ENCODE measurements at places on chromosomes 2 and 18.

GRCh38 chr2:32937602-32938448 is 8.9 kb upstream of the LTBP1 start:
- DNase-seq: no peak

DNA sequence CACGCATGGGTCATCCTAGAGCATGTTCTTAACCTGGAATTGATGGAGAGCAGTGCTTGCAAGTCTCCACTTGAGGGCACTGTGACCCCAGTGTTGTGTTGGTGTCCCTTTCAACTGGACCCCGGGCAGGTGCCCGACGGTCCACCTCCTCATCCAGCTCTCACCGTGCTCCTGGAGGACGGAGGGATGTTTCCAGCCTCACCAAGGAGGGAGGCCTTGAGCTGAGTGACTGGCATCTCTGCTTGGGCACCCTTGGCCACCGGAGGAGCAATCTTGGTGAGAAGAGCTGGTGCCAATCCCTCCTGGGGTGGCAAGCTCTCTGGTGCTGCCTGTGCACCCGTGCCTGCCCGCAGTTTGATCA is 45.4 kb upstream of the ASB18 start:
- no peak for DNase-seq

GRCh38 chr18:60910534-60910933 is 422.7 kb upstream of the CDH20 start:
- no peak for DNase-seq

GRCh38 chr2:164510895-164511294 is 110.4 kb downstream of the GRB14 start:
- no peak for DNase-seq

DNA sequence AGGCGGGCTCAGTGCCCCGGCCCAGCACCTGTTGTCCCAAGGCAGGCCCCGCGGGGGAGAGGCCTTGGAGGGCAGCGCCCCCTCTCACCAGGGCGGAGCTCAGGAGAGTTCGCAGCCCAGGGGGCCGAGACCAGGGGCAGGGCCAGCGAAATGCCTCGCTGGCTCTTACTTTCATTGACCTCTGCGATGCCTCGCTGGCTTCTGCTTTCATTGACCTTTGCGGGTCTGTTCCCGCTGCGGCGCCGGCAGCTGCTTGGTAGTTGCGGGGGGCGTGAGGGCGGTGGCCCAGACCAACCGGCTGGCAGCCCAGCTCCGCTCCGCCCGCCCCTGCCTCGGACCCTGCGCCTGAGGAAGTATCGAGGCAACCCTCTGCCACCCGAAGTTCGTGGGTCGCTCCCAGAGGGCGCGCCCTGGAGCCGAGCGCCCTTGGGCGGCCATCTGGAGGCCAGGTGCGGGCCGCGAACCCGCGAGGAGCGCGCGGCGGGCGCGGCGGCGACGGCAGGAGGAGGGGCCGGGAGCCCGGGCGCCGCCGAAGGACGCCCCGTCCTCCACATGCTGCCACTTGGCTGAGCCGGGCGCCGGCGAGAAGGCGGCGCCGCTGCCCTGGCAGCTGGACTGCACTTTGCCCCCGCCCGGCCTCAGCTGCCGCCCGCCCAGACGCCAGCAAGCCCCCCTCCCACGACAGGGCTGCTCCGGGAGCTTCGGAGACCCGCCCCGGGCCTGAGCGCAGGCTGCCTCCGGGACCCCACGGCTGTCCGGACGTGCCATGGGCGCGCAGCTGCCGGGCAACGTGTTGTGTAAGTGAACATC is 118.0 kb upstream of the MSTN start:
- DNase-seq: no peak

DNA sequence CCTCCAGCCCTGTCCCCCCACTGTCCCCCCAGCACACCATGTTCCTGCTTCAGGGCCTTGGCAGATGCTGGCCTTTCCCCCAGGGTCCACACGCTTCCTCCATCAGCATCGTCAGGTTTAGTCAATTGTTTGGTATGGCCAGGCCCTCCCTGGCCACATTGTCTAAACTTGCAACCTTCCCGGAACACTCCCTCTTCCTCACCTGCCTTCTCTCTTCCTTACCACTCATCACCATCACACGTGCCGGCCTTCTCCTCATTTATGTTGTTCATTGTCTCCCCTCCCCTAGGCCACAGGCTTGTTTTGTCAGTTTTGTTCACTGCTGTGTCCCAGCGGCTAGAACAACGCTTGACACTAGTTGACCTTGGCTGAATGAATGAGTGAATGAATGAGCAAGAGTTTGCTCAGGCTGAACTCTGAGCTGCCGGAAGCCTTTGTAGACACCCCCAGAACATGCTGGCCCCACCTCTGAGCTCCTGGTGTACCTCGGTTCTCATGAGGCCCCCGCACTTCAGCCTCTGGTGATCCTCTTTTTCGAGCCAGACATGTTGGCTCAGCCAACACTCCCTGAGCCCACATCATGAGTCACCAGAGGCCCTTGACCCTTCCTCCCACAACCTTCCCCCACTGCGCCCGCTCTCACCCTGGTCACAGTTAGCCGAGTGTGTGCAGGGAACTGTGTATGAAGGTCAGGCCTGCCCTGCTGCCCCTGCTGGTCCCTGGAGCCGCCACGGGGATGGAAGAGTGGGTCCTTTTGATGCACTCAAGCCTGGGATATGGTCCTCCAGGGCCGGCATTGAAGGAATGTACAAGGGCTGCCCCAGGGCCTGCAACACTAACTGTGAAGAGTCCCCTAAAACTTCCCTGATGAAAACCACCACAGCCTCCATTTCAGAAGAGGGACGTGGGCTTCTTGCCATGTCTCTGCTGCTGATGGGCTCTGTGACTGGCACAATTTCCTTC is 57.5 kb downstream of the HS1BP3 start:
- DNase-seq: peak; percentile 58

DNA sequence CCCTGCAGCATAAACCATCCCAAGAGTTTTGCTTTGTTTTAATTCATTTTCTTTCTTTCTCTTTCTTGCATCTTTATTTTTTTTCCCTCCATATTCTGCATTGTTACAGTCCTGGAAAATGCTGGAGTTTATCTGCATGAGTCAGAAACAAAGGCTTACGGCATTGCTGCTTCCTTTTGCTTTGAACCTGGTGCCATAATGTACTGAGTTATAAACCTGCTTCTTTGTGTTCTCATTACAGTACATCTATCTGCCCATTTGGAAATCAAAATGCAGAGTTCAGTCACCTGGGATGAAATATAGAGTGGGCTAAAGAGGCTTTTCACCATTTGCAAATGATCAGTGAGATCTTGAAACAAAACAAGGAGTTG is 1009.2 kb upstream of the FANCL start:
- no peak for DNase-seq

DNA sequence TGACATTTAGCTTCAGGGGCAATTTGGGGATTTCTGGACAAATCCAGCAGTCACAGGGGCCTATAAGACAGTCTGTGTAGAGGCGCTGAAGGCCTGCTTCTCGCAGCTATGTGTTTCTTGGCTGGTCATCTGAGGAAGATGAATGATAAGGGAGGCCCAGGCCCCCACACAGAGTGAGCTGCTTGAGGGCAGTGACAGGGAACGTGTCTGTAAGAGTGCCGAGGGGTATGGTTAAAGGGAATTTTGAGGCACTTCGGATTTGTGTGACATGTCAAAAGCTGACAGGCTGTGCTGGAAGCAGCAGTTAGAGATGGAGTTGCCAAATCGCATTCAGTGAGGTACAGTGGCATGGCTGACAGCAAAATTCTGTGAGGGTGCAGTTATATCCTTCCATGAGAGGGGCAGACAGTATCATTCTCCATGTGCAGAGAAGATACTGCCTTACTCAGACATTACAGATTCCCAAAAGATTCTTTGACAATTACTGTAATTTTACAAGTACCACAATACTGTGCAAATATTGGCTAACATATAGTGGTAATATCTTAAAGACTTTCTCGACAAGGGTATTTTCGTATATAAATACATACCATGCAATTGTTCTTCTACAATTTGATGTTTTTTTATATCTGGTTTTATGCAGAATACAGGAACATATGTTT is 74.0 kb downstream of the CERS6 start:
- no peak for DNase-seq

DNA sequence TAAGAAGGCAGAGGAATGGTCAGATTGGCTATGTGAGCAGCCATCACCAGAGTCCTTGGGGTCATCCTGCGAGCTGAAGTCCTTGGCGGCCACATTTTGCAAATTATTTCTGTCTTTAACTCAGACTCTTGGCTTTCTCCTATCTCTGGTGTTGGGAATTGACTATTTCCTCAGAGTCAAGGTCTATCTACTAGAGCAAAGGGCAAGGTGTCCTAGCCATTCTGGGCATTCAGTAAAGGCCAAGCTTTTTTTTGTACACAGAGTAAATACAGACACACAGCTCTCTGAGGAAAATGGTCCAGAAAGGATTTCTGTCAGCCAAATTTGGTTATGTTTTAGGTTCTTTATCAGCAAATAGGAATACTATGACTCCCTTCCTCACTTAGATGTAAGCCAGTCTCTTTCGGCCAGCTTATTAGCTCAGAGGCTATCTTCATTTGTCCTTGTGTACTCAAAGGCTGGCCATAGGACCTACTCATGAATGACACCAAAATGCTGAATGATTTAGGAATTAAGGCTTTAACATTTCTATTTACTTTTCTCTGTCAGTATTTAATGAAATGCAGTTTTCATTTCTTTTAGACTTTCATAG is 146.5 kb downstream of the CNTNAP5 start:
- no peak for DNase-seq

DNA sequence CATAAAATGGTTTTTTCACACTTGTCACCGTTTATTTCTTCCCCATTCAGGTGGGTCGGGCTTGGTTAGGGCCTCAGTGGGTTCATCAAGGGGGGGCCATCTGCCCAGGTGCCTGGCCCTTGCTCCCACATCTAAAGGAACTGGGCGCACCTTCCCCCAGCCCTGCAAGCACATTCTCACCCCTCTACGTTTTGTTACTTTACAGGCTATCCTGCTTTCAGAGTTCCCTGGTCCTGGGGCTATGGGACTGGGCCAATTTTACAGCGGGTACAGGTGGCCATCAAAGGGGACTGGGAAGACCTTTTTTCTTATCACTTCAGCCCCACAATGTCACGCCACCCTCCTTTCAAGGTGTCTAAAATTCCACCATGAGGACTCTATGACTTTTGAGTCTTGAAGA is 71.8 kb upstream of the HAAO start:
- no peak for DNase-seq

- DNase-seq: no peak
These were observed 340 bp downstream of the SLC40A1 start for GRCh38 chr2:189580241-189580651.

GRCh38 chr2:59046401-59047372 is 805.6 kb upstream of the FANCL start:
- no peak for DNase-seq

- DNase-seq: no peak
These were observed 465.7 kb upstream of the NRP2 start for GRCh38 chr2:205216580-205216979.

DNA sequence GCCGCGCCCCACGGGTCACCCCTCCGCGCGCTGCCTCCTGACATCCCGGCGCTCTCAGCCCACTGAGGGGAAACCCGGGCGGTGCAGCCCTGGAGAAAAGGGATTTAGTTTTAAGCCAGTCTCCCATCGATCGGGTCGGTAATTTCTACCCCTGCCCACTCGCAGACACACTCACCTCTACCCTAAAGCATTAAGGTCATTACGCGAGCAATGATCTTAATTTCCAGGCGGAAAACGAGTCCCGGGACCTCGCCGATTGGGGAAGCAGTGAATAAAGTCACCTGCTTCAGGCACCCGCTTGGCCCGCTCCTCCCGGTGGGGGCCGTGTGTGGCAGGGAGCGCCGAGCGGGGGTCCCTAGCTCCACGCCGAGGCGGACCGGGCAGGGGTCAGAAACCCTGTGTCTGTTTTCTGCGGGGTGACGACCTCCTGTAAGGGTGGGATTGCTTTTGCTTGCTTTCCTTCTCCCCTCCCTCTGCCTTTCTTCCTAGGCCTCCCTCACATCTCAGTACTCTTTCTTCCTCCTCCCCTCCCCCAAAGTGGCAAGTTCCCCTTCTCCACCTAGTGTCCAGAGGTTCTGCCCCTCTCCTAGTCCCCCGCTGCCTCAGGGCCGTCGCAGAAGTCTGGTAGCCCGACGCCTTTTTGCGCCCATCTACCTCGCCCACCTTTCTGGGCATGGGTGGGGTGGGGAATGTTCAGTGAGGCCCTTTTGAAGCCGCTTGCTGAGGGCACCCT is 142.6 kb downstream of the MEIS1 start:
- DNase-seq: no peak

GRCh38 chr18:65753520-65753919 is 2.7 kb downstream of the CDH7 start:
- DNase-seq: no peak

- DNase-seq: no peak
These were observed 18.8 kb downstream of the ENOSF1 start for GRCh38 chr18:693466-694187.

GRCh38 chr2:64284751-64285150 is 140.5 kb upstream of the PELI1 start:
- no peak for DNase-seq

- no peak for DNase-seq
These were observed 67.6 kb downstream of the DHRS9 start for GRCh38 chr2:169136885-169137534.

- no peak for DNase-seq
These were observed 10.5 kb downstream of the ACVR2A start for GRCh38 chr2:147855316-147855715.

DNA sequence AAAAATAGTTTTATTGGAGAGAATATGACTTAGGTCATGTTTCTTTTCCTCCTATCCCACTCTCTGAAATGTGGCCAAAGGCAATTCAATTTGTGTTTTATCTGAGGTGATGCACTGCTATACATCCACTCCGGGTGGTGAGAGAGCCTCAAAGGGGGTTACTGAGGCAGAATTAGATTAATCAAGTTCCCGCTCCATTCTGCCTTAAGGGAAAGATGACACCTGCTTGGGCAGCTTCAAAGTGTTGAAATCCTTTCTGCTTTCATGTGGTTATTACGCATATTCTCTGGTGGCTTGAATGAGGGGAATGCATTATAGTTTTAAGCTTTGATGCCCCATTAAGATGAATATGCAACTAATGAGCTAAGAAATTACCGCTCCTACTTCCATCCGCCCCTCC is 213.0 kb upstream of the TMEFF2 start:
- DNase-seq: no peak

DNA sequence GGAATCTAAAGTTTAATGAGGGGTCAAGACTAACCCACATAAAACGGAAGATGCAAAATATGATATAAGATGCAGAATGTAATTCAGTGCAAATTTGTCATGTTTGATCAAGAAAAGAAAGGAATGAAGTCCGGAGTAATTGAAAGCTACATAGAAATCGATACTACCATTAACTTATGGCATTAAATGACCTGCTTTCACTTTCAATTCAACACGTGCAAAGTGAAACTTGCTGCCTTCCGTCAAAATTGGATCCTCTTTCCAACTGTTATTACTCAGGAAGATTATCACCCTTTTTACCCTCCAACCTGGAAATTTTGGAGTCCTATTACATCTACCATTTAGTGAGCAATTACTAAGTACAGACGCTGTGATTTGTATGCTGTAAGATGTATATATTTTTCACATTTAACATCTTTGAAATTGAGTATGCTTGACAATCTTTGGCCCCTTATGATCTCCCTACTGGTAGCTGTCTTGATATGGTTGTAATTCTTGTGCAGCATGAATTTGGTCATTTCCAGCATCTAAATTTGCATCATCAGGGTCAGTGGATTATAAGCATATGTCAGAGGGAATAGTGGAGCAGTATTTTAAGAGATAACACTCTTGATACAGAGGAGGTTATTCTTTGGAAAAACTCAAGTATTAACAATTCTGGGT is 18.6 kb downstream of the UNC80 start:
- no peak for DNase-seq

All from omental fat pad (tissue), 4 donors.